Activated effector memory CD4-positive, alpha-beta T cell treated with anti-CD3 and anti-CD28 coated beads, Interleukin-2, amount 50 U/mL, for 16 hours (primary cell): ENCODE measurements at places on chromosomes 7 and 10.

- no peak for DNase-seq
Observed at GRCh38 chr7:140200061-140200989, 23.5 kb upstream of the KDM7A start.

DNA sequence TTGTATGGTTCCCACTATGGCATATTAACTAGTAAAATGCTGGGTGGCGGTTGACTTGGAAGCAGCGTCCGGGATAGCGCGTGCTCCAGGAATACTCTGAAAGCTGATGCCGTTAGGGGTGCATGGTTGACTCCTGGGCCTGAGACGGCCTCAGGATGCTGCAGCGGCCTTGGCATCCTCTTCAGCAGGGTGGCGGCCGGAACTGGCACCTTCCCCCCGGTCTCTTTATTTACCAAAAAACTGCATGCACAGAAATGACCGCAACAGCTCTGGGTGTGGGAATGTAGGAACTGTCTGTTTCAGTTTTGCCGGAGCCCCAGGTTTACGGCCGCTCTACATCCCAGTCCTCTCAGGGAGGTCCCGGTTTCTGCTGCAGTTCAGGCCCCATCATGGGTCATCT, 28.8 kb downstream of the PFKP start:
- no peak for DNase-seq

GRCh38 chr7:31190906-31191305, 138.8 kb downstream of the ADCYAP1R1 start:
- DNase-seq = no peak

DNA sequence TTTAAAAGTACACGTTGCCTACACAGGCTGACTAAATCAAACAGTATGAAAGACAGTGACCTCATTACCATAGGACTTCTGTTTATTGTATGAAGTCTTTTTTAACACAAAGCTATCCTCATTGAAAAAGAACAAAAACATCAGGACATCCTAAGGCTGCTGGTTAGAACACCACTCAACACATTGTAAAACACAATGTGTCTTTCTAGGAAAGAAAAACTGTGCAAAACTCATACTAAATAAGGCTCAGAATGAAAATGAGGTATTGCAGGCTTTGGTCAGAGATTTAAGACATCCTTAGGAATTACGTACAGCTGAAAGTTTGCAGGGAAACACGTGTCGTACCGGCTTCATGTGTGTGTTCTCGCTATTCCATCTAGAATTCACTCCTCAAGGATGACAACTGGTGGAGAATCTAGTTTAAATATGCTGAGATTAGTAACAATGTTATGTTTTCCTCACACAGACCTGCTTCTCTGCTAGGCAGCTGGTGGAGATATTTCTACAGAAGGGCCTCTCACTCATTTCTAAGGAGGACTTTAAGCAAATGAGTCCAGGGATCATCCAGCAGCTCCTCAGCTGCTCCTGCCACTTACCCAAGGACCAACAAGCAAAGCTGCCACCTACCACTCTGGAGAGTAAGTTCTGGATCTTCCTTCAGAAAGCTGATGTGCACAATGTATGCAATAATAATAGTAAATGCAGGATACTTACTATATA, 29.3 kb downstream of the SLC39A12 start:
- no peak for DNase-seq

DNA sequence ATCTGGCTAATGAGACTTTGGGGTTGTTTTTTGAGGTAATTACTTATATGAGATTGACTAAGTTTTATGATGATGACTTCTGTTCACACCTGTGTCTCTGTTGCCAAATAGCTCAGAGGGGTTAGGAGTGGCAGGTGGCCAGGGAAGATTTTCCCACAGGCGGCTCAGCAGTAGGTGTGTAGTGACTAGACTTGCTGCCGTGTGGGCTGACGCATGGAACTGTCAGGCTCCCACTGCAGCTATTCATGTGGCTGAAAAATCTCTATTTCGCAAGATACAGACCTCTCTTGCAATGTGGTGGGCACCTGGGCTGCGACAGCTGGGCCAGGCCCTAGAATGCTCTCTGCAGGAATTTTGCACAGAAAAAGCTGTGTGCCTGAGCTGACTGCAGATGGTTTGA, 1.4 kb downstream of the CPA4 start:
- DNase-seq = no peak

DNA sequence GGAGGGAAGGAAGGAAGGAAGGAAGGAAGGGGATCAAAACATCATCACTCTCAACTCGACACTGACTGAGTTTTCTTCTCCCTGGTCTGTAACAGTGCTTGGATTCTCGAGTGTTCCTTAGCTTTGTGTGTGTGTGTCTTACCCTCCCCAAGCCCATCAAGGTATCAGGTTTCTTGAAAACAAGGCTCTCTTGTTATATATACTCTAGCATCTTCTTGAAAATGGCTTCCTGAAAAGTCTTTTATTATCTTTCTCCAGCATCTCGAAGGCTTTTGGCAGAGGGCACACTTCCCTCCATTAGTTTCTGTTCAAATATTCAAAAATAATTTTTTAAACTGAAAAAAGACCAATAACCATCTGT, 13.4 kb downstream of the SERPINE1 start:
- no peak for DNase-seq

- DNase-seq = no peak
Observed at GRCh38 chr7:143885951-143886350, 16.0 kb downstream of the TCAF1 start.
